ENCODE measurements at places on chromosomes 5 and 9. TPM values are rescaled to one million over a fixed set of nuclear protein-coding genes. Genes with fewer than 3 reads are reported as not detected.

Gene GCNT1
- total RNA-seq, result 13.3 TPM

Gene SHROOM1
- 2.7 TPM for total RNA-seq

Gene IL9
- total RNA-seq, result not detected

Gene SOX30
- 0.18 TPM for total RNA-seq

Gene KCNIP1
- total RNA-seq, result not detected

DNA sequence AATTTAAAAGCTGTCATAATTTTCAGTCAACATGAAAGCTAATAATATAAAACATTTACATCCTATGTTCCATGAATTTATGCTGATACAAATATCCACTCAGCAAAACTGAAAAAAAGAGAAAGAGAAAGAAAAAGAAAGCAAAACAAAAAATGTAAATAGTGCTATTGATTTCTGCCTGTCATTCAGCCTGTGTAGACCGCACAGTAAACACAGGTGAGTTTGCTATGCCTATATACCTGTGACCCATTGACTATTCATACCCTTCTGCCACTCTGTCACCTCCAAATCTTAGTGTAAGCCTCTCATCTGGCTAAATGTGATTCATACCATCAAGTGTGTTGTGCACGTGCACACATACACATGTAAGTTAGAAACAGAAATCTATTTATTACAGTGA lies 359.0 kb upstream of the RORB start:
- H3K36me3 ChIP-seq, result no peaks in the 10 kb centered on the region
- H3K4me1 ChIP-seq, result no peaks in the 10 kb centered on the region
- no peak for DNase-seq
- H3K27me3 ChIP-seq, result no peaks in the 10 kb centered on the region

GRCh38 chr9:31554941-31555340 lies 829.5 kb upstream of the ACO1 start:
- no peak overlapping the region for H3K4me3 ChIP-seq
- no peak for DNase-seq
- no peak overlapping the region for H3K27ac ChIP-seq

DNA sequence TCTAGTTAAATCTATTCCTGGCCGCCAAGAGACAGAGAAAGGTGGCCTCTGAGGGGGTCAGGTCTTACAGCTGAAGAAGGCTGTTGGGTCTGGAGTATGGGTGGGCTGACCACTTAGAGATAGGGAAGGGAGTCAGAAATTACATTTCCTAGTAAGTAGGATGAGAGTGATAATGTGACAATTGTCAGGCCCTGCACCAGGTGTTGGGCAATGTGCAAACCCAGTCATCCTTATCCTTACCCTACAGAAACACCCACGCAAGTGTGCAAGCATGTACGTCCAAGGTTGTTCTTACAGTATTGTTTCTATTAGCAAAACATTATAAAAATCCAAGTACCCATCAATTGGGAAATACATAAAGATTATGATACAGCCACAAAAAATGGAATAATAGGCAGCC lies 9.5 kb downstream of the SPAAR start:
- no peak overlapping the region for H3K4me3 ChIP-seq
- DNase-seq, result no peak
- no peaks in the 10 kb centered on the region for H3K4me1 ChIP-seq

- no peak overlapping the region for H3K27ac ChIP-seq
- no peaks in the 10 kb centered on the region for H3K36me3 ChIP-seq
- H3K4me1 ChIP-seq, result no peaks in the 10 kb centered on the region
- H3K27me3 ChIP-seq, result no peaks in the 10 kb centered on the region
- H3K4me3 ChIP-seq, result no peak overlapping the region
Observed at GRCh38 chr5:15446552-15446951, 53.4 kb upstream of the FBXL7 start.

DNA sequence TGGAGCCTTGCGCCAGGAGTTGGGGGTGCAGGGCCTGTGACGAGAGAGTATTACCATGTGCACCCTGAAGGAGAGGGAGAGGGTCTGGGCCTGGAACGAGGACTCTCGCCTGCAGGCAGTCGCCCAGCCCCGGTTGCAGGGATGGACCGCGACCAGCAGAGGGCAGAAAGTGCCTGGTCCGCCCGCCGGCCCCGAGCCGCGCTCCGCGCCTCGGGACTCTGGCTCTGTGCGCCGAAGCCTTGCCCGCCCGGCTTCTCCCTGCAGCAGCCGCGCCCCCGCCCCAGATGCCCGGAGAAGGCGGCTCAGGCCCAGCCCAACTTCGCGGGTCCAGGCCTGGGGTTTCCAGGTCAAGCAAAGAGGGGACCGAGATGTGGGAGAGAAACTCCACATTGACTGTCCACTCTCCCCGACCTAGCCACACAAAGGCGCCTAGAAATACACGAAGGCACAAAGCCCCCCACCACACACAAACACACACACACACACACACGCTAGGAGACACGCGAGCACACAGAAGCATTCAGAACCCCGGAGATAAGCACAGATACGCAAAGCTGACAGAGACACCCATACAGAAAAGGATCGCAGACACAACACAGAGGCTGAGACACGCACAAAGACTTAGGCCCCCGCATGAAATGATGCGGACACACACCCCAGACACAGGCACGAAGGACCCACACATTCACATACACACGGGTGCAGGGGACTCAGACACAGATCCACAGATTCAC lies 2.0 kb upstream of the LMX1B start:
- H3K4me3 ChIP-seq, result peak overlapping the region; percentile 3
- DNase-seq, result peak; percentile 73
- H3K4me1 ChIP-seq, result peaks cover 22% of the 10 kb centered on the region
- H3K36me3 ChIP-seq, result peaks cover 7% of the 10 kb centered on the region
- H3K27me3 ChIP-seq, result peaks cover 73% of the 10 kb centered on the region

DNA sequence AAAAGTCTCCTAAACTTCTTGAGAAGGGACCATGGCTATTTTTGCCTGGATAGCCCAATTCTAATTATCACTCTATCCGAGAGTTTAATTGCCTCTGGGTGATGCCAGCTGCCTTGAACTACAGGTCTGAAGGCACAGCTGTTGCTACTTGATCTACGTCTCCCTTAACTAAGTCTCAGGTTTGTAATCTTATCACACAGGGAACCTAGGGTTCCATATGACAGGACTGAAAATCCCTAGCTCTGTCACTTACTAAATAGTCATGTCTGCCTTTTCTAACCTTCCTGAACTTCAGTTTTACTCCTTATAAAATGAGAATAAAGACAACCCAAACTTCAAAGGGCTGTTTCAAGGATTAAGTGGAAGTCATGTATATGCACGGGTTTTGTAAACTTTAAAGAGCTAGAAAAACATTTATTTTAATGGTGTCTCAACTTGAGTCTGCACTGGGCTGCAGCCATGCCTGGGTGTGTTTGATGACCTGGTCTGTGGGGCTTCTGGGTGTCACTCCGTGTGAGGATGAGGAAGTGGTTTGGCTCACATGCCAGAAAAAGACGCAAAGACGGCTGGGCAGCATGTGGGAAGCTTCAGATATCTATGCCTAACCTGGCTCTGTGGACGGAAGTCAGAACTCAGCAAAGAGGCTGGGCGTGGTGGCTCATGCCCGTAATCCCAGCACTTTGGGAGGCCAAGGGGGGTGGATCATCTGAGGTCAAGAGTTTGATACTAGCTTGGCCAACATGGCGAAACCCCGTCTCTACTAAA lies 129.3 kb upstream of the SLC44A1 start:
- peaks cover 28% of the 10 kb centered on the region for H3K4me1 ChIP-seq
- peaks cover under 1% of the 10 kb centered on the region for H3K27me3 ChIP-seq
- no peaks in the 10 kb centered on the region for H3K36me3 ChIP-seq
- no peak overlapping the region for H3K4me3 ChIP-seq
- H3K27ac ChIP-seq, result peak overlapping the region; percentile 17

DNA sequence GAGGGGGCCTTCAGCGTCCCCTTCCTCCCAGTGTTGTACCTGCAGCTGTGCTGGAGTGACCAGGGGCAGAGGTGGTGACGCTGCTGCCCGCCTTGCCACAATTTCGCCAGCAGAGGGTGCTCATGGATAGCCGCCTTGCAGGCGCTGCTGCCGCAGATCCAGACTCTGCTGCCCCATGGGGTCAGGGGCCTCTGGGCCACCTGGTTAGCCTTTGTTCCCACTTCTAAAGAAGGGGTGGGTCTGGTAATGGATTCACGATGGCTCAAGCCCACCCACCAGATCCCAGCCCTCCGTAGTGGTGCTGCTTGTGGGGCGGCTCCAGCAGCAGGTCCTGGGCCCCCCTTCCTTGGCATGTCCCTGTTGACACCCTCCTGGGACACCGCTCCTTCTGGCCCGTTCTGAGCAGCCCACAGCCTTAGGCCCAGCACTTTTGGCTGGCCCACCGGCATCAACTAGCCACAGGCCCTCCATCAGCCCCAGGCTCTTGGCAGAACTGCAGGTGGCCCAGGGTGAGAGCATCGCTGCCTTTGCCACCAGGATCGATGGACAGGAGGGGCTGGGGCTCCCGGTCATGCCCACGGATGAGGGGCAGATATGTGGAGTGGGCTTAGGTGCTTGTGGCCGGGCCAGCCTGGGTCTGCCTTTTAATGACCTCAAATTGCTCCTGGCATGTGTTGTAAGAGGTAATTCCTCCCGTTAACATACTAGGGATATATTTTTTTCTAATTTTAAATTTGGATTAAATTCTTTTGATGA lies 57.2 kb downstream of the COL5A1 start:
- DNase-seq, result peak; percentile 54
- no peak overlapping the region for H3K4me3 ChIP-seq
- H3K27me3 ChIP-seq, result no peaks in the 10 kb centered on the region

- DNase-seq, result no peak
- no peak overlapping the region for H3K4me3 ChIP-seq
- peaks cover 10% of the 10 kb centered on the region for H3K4me1 ChIP-seq
- no peaks in the 10 kb centered on the region for H3K36me3 ChIP-seq
Observed at GRCh38 chr5:64634997-64635686, 55.2 kb upstream of the SHISAL2B start.

- no peaks in the 10 kb centered on the region for H3K4me1 ChIP-seq
- H3K27me3 ChIP-seq, result no peaks in the 10 kb centered on the region
- no peak overlapping the region for H3K4me3 ChIP-seq
- no peaks in the 10 kb centered on the region for H3K36me3 ChIP-seq
- H3K27ac ChIP-seq, result no peak overlapping the region
Observed at GRCh38 chr9:70170151-70170790, 88.5 kb upstream of the SMC5 start.

GRCh38 chr9:106880863-106881262 lies 17.9 kb downstream of the ZNF462 start:
- no peak overlapping the region for H3K27ac ChIP-seq
- no peaks in the 10 kb centered on the region for H3K4me1 ChIP-seq
- no peak for DNase-seq
- H3K4me3 ChIP-seq, result no peak overlapping the region
- no peaks in the 10 kb centered on the region for H3K36me3 ChIP-seq

DNA sequence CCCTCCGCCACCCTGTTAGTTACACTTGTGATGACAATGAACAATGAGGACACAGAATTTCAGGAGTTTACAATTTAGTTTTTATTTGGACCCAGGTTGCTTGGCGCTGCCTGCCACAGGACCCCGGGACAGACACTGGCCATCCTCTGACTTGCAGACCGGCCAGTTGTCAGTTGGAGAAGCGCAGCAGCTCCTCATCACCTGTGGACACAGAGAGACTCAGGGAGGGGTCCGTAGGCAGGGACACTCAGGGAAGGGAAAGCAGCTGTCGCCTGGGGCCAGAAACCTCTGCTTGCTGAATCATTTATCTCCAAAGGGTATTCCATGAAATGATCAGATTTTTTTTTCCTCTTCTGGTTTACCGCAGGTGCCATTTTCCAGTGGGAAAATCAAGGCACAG lies 18.0 kb downstream of the AMBP start:
- no peaks in the 10 kb centered on the region for H3K4me1 ChIP-seq
- no peak overlapping the region for H3K4me3 ChIP-seq
- DNase-seq, result no peak

DNA sequence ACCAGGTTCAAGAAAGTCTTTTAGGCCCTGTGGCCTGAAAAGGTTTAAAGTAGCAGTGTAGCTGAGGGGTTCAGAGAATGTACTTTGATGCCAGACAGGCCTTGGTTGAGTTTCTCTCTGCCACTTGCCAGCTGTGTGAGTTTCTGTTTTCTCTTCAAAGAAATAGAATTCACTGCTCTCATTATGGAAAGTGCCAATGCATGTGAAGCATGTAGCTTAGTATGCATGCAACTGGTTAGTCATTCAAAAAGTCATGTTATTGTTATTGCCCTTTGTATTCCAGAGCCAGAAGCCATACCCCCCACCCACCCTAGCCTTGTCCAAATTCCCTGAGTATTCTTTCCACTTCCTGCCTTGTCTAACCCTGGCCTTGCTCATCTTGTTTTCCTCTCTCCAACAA lies 101.7 kb downstream of the ADRB2 start:
- no peak overlapping the region for H3K27ac ChIP-seq
- H3K4me1 ChIP-seq, result no peaks in the 10 kb centered on the region
- H3K36me3 ChIP-seq, result no peaks in the 10 kb centered on the region
- no peak overlapping the region for H3K4me3 ChIP-seq

DNA sequence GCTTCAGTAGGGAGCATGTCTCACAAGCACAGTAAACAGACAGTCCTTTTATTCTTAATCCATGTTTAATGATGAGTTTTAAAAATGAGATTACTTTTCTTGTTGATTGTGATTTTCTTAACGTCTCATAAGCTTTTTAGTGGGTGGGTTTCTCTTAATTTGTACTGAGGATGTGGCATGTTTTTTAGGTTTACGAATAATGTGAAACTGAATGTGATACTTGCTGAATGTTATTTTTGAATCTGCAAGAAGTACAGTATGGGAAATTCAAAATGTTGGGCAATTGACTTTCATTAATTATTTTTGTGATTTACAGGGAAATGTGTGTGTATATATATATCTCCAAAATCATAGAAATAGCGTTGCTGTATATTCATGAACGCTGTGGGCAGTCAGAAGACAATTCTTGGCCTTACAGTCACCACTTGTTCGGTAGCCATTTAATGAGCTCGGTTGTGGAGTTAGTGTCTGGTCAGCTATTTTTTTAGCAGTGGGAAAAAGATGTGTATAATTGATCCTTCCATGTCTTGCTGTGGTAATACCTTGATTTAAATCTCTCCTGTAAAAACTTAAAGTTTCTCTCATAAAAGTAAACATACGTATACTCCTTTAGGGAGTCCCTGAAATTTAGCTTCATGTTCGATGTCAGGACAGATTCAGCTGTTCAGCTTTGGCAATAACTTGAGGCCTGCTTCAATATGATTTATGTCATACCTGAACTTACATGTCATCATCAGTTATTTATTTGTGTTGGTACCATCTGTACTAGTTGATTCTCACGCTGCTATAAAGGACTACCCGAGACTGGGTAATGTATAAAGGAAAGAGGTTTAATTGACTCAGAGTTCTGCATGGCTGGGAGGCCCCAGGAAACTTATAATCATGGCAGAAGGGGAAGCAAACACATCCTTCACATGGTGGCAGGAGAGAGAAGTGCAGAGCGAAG lies 15.0 kb downstream of the ICE1 start:
- H3K36me3 ChIP-seq, result peaks cover 9% of the 10 kb centered on the region
- H3K27me3 ChIP-seq, result no peaks in the 10 kb centered on the region
- peak overlapping the region; percentile 50 for H3K27ac ChIP-seq
- peaks cover 19% of the 10 kb centered on the region for H3K4me1 ChIP-seq
- DNase-seq, result no peak
- no peak overlapping the region for H3K4me3 ChIP-seq
